Small intestine (tissue), 16 donors: ENCODE measurements at places on chromosomes 6 and 20.
A peak's percentile ranks its signal among the peaks of the same experiment; 100 is the strongest.

DNA sequence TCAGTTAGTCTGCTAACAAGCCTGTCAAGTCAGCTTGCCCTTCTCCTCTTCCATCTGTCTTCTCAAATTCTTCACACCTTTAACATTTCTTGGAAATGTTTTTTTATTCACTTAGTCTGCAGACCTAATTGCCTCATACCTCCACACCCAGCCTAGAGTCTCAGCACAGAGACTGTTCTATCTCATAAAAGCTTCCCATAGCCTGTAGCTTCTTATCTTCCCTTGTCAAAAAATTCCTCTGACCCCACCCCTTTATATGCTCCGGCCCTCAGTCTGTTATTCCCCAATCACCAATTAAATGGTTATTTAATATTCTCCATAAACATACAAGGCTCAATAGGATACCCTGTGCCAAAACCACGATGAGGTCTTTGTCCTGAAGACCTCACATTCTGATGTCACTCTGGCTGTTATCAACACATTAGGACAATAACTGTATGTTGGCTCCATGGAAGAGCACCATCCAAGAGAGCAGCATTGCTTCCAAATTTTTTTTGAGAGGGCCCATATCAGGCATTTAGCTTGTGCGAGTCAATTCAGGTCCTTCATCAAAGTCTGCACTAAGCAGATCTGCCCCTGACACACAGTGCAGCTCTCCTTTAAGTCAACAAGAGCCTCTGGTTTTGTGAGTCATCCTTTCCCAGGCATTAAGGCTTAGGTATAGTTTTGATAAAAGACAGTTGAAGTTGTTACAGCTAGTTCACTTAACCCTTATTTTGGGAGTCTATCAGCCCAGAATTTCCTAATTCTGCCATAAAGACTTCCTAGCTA lies 83.2 kb upstream of the TBX18 start:
- no peak for DNase-seq

DNA sequence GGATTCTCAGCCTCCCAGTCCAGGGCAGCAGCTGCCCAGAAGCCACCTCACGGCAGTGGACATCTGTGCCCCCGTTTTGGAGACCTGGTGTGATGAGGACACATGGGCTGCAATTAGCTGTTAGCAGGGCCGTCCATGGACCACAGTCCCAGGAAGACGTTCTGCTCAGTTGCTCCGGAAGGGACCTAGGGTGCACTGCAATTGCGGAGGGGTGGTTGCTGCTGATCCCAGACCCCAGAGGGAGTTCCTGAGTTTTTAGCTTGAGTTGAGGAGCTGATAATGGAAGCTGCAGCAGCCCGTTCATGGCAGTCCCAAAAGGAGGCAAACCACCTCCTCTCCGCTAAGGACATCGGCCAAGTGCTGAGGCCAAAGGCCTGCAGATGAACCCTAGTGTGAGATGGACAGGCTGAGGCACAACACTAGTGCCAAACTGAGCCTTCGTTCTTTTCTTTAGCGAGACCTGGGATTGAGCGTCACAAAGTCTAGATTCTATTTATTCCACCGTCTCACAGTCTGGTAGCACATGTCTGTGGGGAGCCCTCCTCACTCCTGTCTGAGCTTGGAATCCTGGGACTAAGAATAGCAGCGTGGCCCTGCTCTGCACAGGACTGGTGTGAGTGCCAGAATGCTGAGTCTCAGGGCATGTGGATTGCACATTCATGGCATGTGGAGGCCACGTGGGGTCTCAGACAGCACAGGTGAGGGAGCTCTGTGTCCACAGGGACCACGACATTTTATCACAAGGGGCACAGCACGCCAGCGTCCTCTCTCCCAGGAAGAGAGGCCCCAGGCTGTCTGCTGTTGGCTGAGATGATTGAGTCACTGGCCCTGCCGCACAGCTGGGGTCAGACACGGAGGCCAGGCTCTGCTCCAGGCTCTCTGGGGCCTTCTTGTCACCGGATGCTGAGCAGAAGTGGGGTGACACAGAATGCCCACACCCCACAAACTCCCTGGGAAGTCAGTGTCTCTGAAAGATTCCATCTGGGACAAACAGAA lies 113.4 kb downstream of the PSMB1 start:
- DNase-seq: no peak

GRCh38 chr6:99790679-99791078 lies 184.0 kb downstream of the PRDM13 start:
- no peak for DNase-seq

DNA sequence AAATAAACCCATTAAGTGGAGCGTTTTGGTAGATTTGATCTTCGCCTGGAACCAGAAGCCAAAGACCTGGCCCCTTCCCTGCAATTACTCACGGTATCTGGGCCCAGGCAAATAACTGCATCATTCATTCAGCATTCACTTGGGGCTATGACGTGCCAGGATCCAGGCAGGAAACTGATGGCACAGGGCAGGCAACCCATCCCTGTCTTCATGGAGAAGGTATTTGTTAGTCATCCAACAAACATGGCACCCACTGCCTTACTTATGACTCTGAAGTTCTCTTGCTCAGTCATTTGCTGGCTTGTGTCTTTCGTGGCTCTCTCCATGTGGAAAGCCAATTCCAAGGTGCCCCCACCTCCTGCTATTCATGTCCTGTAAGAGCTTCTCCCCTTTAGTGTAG lies 232.4 kb downstream of the BMP7 start:
- no peak for DNase-seq

- DNase-seq: no peak
Observed at GRCh38 chr6:146111881-146112450, 83.1 kb downstream of the GRM1 start.

GRCh38 chr20:45765980-45766379 lies 25.7 kb downstream of the WFDC3 start:
- no peak for DNase-seq

GRCh38 chr6:100130630-100131029 lies 136.6 kb upstream of the MCHR2 start:
- no peak for DNase-seq

DNA sequence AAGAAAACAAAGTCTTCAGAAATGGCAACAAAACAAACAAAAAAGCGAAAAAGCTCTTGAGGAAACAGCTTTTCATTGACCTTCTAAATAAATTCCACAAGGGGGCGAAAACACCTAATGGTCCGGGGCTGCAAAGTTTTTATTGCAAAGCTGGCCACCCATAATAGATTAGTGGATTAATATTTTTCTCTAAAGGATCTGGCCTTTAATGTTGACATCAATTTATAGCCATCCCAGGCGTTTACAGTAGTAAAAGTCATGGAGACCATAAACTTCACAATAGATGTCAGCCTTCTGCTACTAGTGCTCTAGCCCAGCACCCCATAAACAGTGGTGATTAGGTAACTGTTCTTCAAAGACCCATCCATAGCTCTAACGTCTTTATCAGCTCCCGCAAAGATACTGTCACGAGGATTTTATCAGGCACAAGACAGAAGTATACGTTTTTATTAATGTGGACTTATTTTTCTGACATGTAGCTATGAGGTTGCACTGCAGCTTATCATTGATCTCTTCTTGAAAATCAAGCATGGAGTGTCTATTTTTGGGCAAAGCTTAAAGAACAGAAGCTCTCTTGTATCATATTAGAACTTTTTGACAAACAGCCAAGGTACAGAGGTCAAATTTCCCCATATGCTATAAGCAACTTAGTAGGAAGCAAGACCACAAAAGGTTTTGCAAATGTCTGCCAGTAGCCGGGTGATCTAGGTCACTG lies 4.7 kb downstream of the CITED2 start:
- DNase-seq: peak; percentile 87

- no peak for DNase-seq
Observed at GRCh38 chr20:11791835-11792567, 125.7 kb upstream of the BTBD3 start.

DNA sequence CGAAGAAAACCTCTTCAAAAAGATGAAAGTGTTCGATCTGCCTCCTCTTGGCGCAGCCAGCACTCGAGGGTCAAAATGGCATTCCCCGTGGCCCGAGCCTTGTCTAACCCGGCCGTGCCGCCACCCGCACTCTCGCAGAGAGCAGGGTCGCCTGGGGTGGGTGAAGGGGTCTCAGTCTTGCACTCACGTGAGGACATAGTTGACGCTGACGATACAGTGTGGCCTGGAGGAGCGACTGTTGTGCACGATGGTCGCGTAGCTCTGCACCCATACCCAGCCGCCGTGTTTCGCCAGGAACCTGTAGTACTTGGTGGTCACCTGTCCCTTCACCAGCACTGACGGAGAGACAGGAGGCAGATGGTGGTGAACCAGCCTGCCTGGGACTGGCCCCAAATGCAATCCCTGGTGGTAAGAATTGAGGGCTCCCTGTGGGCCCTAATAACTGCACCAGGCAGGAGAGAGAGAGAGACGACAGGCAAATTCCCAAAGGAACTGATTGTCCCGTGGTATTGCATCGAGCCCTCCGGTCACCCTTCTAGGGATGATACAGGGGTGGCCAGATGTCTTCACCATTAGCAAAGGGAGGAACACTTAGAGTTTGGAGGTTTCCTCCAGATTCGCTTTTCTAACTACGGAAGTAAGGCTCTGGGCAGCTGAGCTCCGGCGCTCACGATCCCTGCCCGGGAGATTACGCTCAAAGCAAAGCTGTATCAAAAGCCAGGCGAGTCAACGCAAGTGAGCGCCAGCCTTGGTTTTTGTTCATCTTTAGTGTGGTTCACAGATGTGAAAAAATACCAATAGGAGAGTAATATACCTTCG lies 17.4 kb downstream of the SIM1 start:
- peak; percentile 19 for DNase-seq

GRCh38 chr6:106525882-106526275 lies 103.4 kb downstream of the RTN4IP1 start:
- DNase-seq: peak; percentile 12

GRCh38 chr6:32439602-32440214 lies at the start of gene HLA-DRA:
Gene HLA-DRA, plus strand, starts transcription at chr6:32439887. Its CDS starts 64 bp downstream, at chr6:32439951.
- DNase-seq: peak; percentile 94

DNA sequence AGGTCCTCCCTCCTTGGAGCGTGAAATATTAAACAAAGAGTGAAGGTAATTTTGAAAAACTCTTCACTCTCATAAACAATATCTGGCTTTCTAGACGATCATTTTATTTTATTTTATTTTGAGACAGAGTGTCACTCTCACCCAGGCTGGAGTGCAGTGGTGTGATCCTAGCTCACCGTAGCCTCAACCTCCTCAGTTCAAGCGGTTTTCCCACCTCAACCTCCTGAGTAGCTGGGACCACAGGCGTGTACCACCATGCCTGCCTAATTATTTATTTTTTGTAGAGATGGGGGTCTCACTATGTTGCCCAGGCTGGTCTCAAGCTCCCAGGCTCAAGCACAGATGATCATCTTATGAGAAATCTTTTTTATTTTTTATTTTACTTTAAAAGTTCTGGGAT lies 16.4 kb downstream of the ZNF831 start:
- DNase-seq: no peak

DNA sequence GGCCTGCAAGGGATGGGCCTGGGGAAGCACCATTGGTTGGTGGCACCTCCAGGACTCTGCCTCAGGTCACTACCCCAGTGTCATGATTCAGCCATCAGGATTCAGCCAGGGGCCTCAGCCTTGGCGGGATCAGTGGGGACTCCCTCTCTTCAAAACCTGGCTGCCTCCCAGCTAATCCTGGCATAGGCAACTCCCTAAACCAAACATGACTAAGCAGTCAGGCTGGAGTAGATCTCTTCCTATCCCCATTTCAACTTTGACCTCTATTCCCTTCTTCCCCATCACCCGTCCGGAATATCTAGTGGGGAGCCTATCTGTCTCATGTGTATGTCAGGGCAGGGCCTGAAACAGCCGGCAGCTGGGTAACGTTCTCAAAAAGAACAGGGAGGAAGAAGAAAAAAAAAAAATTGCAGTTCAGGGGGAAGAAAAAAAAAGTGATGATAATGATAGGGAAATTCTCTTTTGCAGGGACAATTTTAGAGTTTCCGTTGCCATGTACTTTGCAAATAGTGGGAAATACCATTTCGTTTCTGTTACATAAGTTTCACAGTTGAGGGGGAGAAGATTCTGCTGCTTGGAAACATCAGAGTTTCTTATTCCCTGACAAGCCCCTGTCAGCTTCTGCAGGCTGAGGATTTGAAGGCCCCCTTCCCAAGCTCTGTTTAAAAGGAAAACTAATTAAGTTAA lies 4.1 kb upstream of the PREX1 start:
- DNase-seq: no peak

DNA sequence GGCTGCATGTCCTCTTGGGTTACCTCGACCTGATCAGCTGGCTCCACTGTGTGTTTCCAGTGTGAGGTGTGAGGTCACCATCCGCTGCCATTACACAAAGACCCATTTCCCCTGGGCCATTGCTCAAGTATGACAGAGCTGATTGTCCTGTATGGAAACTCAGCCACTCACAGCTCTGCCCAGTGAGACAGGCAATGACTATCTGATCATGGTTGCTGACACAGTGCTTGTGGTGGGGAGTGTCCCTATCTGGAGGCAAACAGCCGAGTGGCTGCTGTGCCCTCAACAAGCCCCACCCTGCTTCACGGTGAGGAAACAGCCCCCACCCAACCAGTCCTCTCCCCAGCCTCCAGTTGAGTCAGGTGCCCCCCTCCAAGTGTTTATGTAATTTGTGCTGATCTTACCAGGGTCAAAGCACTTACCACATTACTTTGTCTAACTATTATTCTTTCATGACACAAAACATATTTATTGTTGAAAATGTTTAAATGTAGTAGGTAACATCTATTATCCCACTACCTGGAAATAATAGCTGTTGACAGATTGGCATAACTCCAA lies 11.7 kb upstream of the MAPK13 start:
- peak; percentile 81 for DNase-seq

DNA sequence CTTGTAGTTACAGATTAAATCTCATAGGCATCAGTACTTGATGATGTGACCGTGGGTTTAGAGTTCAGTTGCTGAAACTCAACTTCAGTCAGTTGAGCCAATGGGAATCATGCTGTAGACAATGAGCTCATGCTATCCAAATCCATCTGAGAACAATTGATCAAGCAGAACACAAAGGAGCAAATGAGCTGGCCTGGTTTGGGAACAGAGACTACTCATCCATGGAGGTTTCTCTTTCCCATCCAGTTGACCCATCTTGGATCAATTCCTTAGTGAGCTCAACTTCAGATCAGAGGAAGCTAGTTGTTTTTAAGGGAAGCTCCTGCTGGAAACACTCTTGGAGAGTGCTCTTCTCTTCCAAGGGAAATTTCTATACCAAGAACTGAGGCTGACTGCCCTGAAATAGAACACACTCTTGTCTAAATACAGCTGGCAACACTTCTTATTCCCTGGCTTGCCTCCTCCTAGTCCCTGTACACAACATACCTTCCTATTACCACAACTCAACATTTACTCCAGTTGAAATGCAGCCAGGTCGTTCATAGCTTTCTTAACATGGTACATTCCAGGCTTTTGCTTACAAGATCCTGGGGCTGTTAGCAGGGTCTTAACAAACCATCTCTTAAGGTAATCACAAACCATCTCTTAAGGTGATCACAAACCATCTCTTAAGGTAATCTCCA lies 203.9 kb upstream of the PRDM1 start:
- DNase-seq: no peak

DNA sequence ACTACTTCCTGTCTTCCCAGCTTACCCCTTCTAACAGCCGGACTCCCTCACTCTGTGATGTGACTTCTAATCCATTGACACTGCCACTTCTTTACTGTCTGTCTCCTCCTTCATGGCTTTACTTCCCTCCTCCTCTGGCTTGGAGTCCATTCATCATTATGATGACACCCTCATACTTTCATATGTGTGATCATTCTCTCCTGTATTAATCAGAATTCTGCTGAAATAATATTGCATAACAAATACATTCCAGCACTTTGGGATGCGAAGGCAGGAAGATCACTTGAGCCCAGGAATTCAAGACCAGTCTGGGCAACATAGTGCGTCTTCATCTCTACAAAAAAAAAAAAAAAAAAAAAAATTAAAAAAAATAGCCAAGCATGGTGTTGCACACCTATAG lies 147.9 kb upstream of the BTBD3 start:
- DNase-seq: no peak

- no peak for DNase-seq
Observed at GRCh38 chr6:18395856-18396197, 8.7 kb downstream of the RNF144B start.

GRCh38 chr20:24389686-24390085 lies 79.7 kb upstream of the SYNDIG1 start:
- no peak for DNase-seq
